ENCODE measurements at places on chromosomes 16 and 17.
A peak's percentile ranks its signal among the peaks of the same experiment; 100 is the strongest.

DNA sequence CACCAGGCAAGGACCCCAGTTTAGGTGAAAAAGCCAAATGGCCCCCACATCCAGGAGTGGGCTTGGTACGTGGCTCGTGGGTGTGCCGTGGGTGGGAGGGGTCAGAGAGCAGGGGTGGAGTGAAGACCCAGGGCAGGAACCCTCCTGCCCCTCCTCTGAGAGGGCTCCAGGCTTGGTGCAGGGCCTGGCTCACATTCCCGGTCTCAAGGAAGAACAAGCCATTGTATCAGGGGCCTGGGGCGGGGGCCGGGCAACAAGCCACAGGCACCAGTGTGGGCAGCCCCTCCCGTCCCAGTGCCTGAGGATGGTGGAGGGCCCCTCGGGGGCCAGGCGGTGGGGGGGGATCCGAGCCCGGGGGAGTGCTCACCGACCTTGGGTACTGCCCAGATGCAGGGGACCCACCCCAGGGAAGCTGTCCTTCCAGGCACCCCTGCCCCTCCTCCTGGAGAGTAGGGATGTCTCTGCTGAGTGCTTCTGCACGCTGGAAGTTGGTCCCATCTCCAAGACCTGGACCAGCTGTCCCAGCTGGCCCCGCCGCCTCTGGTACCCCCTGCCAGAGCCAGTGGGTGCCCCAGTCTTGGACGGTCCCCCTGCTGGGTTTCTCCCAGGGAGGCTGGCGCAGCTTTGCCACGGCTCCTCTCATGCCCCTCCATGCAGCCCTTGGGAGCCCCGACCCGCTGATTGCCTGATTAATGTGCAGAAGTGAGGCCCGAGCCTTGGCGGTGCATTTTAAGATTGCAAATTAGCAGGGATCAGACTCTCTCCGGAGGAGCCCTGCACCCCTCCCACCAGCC, 83.7 kb downstream of the RTN4RL1 start:
- DNase-seq, result no peak

- DNase-seq, result no peak
Observed at GRCh38 chr16:19406891-19407491, 10.7 kb upstream of the TMC5 start.

DNA sequence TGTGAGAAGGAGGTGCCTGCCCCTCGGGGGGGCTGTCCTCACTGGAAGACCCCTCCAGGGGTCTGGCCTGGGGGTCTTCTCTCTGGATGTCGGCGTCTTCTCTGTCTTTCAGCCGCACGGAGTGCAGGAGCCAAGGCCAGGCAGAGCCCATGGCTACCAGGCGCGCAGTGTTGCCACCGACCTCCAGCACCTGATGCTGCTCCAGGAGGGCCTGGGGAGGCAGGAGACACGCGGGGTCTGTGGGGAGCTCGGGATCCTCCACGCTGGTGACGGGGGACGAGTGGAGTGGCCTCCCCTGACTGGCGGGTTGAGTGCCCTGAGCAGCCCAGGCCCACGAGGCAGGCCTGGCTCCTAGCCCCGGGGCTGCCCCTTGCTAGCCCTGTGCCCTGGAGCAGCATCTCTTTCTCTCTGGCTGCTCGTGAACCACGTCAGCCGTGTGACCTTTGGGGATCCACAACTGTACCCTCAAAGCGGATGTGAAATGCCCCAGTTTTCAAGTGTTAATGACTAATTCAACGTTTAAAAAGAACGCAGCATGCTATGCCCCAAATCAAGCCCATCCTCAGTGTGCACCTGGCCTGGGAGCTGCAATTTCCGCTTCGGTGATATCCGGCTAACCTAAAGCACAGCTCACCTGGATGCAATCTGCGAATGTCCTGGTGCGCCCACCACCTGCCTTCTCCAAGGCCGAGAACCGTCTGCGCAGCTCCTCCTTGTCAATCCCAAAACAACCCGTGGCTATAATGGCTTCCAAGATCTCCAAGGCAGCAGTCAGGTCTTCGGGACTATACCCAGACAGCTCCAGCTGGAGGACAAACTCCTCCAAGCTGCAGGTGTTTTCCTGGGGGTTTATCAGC, 62.9 kb downstream of the IL21R start:
- DNase-seq, result no peak

DNA sequence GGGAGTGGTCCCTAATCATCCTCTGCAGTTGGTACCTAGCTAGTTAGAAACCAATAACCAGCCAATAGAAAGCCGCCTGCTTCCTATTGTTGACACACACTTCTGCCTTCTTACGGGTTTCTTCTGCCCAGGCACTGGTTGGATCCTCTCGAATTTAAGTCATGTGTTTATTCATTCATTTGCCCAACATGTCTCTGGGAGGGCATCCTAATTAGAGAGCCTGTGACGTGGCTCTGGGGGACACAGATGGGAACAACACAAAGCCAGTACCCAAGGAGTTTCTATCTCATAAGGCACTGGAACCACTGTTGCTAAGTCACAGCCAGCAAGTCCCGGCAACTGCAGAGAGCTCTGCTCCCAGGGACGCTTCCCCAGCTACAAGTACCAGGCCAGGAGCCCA, 300.7 kb upstream of the TNRC6C start:
- DNase-seq, result no peak

- no peak for DNase-seq
Observed at GRCh38 chr16:67923414-67924116, 8.1 kb downstream of the CTRL start.

DNA sequence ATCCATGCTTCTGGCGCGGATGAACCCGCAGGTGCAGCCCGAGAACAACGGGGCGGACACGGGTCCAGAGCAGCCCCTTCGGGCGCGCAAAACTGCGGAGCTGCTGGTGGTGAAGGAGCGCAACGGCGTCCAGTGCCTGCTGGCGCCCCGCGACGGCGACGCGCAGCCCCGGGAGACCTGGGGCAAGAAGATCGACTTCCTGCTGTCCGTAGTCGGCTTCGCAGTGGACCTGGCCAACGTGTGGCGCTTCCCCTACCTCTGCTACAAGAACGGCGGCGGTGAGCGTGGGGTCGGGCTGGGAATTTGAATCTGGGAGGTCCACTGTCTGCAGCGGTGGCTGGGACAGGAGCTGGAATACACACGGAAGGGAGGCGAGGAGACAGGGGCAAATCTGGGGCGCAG, 904 bp downstream of the SLC6A2 start:
- DNase-seq, result peak; percentile 5

DNA sequence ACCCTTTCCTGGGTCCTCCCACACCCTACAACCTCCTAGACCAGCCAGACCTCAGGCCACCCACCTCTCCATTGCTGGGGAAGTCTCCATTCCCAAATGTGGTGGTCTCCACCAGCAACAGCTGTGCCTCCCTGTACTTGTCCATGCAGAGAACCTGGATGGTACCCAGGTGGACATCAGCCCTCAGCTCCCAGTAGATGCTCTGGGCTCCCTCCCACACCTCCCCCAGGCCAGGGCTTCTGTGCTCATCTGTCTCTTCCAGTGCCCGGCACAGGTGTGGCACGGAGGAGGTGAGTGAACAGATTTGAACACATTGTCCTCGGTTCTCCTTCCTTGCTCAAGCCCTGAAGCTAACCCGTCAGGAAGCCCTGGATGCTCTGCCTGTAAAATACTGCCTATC, 34.6 kb downstream of the LGALS9 start:
- no peak for DNase-seq

DNA sequence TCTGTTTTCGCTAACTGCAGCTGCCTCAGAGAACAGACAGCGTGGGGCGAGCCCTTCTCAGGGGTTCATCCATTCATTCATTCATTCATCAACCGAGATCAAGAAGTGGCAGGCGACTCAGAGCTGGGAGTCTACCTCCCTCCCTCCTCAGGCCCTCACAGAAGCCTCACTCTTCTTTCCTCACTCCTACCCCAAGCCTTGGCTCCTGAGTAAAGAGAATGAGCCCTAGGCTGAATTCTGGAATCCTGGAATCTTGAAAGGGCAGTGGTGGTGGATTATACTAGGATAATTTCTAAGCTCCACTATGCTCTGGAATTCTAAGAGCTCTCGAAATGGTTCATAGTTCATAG, 2.3 kb upstream of the DLX3 start:
- no peak for DNase-seq

Data from H1 (cell line).